Nephron progenitor cell (in vitro differentiated cells): ENCODE measurements at places on chromosomes 5 and 9.

GRCh38 chr5:34865091-34865490, 26.1 kb downstream of the TTC23L start:
- DNase-seq, result no peak

- DNase-seq, result no peak
Observed at GRCh38 chr9:108363311-108363710, 492.5 kb downstream of the ACTL7B start.

- DNase-seq, result peak; percentile 3
Observed at GRCh38 chr5:106699198-106699597, 971.5 kb downstream of the EFNA5 start.

DNA sequence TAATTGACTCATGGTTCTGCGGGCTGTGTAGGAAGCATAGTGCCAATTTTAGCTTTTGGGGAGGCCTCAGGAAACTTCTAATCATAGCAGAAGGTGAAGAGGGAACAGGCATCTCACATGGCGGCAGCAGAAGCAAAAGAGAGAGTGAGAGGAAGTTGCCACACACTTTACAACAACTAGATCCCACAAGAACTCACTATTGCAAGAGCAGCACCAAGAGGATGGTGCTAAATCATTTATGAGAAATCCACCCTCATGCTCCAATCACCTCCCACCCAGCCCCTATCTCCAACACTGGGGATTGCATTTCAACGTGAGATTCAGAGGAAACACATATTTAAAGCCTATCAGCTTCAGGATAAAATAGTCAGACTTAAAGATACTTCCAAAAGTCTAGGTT, 36.1 kb upstream of the LPAR1 start:
- no peak for DNase-seq

DNA sequence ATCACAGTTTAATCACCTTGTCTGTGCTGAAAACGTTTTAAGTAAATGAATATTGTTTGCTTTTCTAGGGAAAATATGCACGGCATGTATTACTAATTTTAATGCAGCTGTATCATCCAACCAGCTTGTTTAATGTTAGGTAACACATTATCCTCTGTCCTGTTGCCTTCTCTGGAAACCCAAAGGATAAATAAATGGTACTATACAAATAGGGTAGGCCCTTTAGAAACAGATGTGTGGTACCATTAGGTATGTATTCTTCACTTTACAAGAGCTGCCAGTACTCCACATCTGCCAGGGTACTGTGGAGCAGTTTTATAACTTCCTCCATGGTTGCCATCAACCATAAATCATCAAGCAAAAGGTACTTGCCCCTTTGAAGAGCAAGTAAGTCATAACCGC, 42.9 kb downstream of the FAF2 start:
- no peak for DNase-seq

- DNase-seq, result peak; percentile 76
Observed at GRCh38 chr5:159773062-159773924, 143.0 kb upstream of the ADRA1B start.
